Naive thymus-derived CD4-positive, alpha-beta T cell (primary cell): ENCODE measurements at places on chromosomes 7 and 10. TPM values are rescaled to one million over a fixed set of nuclear protein-coding genes. Genes with fewer than 3 reads are reported as not detected.

DNA sequence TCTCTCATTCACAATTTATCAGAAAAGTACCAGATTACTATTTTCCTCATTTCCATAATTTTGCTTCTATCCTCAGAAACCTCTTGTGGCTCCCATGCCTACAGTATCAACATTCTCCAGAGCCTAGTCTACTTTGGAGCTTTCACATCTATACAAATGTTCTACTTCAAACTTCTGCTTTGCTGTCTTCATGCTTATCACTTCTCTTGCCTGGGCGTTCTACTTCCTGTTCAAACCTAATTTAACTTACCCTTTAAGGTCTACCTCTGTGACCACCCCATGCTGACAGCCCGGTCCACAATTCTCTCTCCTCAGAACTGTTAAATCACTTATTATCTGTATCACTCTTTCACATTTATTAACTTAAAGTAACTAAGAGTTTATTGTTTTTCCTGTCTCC lies 6.1 kb upstream of the PTPN12 start:
- no peak for DNase-seq

GRCh38 chr10:52961323-52961722 lies 188.7 kb upstream of the MBL2 start:
- no peak for DNase-seq

GRCh38 chr7:156522801-156523200 lies 117.8 kb upstream of the RNF32 start:
- no peak for DNase-seq

GRCh38 chr10:15339892-15340291 lies 31.2 kb downstream of the FAM171A1 start:
- DNase-seq, result no peak

- no peak for DNase-seq
These were observed 77.5 kb upstream of the CDK6 start for GRCh38 chr7:92913849-92914248.

DNA sequence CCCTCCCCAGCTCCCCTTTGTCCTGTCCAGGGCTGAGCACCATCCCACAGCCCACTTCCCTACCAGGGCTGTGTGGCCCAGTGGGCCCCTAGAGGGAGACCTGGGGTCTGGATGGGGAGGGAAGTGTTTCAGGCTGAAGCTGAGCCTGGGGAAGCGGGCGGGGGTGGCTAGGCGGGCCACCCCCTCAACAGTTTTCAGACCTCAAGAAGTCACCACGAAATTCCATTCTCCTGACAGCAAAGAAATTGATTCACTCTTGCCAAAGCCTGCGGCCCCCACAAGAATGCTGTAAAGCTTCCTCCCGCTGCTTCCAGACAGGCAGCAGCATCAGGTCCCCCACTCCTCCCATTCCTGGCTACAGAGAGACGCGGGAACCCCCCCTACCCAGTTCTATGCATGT lies 2.5 kb upstream of the LFNG start:
- no peak for DNase-seq

DNA sequence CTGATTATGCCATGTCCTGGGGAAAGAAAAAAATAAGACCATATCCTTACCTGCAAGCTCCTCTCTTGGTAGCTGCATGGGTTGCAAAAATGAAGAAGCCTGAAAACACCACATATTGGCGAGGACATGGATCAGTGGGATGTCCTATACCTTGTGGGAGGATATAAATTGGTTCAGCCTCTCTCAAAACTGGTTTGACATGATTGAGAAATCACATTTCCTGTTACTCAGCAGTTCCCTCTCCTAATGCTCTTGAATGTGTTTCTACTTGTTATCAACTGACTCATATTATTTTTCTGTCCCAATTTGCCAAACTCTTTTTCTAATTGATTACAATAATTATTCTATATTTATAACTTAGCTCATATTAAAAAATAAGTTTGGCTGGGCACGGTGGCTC lies 380.2 kb downstream of the EXOC4 start:
- no peak for DNase-seq

DNA sequence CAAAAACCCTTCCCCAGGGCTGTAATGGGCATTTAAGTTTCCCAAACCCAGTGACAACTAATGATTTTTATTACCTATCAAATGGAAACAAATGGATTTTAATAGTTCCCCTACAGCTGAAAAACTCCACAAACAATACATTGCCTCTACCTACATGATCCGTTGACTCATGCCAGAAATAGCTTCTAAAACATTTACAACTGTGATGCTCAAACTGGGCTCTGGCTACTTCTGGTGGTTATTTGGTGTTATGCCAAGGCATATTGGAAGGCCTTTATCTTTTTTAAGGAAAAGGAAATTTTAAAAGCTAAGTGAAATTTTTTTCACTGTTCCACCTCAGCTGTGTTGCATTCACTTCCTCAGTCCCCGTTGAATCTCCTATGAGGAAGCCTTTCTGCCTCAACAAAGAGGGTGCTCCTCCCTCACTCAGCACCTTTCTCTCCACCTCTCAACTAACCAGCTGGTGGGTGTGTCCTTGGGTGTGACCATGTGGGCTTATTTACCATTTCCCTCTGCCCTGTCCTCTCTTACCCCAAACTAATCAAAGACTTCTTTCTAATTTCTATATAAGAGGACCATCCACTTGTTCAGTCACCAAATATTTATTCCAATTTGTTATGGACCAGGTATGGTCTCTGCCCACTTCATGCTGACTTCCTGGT lies 82.9 kb downstream of the PRTFDC1 start:
- no peak for DNase-seq

The AZGP1 gene
- not detected in 2 replicates for total RNA-seq

The IL15RA gene
- total RNA-seq, result 3.5 TPM

The NUTM2B gene
- 2.6 TPM for total RNA-seq
